8988T (cell line): ENCODE measurements at places on chromosomes 6 and 20.

DNA sequence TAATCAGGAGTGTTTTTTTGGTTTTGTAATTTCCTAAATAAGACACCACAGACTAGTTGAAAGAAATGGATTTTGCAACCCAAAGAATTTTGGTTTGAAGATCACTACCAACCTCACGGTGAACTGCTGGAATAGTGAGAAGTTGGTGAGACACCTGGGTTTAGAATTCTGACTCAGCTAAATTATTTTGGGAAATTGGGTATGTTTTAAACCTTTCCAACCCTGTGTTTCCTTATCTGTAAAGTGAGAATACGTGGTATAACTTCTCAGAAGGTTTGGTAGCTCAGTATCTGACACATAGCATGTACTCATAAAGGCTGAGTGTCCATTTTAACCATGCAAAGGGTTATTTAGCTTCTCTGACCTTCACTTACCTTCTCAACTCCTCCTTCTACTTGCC is 261.9 kb downstream of the FOXA2 start:
- DNase-seq: no peak

- no peak for DNase-seq
Measured at GRCh38 chr20:17634661-17635331, 47.2 kb downstream of the RRBP1 start.

DNA sequence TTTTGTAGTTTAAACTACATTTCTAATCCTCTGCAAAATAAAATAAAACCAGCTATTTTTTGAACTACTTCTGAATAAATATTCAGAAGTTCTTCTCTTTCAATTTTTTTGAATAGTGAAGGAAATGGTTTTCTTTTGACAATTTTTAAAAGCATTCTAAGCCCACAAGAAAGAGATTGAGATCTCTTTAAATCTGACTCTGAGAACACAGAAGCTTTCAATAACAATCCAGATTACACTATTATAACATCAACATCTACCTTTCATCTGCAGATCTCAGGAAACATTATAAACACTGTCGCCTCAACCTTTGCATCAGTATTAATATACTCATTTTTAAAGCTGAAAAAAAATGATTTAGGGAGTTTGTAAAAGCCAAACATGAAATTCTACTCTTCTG is 247.5 kb upstream of the PREP start:
- no peak for DNase-seq

GRCh38 chr20:5844063-5844681 is 94.0 kb downstream of the SHLD1 start:
- no peak for DNase-seq

GRCh38 chr6:34155471-34156300 is 9.8 kb upstream of the GRM4 start:
- DNase-seq: peak; percentile 10

DNA sequence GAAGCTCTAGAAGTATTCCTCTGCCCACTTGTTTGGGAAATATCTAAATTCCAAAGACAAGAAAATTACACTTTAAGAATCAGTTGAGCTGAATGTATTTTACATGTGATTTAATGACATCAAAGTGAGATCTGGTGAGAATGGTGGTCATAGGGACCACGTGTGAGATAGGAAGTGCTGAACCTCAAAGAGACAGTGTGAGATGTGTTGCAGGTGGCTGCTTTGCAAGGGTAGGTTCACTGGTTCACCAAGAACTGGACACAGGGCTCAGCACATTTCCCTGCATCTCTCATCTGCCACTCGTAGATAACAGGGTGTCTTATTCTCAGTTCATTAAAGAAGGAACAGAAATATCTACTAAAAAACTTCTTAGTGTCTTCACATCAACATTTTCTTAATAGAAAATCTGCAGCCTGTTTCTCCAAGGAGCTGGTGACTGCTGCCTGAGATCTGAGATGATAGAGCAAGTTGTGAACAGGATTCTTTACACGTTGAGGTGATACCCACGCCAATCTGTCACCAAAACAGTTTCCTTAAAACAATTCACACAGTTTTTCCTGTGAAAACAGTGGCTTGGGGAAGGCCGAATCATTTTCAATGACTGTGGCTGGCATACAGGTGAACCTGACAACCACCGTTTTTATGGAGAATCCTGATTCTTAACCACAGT is 7.2 kb downstream of the CCR6 start:
- no peak for DNase-seq

GRCh38 chr6:1669996-1670395 is 60.3 kb downstream of the FOXC1 start:
- DNase-seq: no peak

DNA sequence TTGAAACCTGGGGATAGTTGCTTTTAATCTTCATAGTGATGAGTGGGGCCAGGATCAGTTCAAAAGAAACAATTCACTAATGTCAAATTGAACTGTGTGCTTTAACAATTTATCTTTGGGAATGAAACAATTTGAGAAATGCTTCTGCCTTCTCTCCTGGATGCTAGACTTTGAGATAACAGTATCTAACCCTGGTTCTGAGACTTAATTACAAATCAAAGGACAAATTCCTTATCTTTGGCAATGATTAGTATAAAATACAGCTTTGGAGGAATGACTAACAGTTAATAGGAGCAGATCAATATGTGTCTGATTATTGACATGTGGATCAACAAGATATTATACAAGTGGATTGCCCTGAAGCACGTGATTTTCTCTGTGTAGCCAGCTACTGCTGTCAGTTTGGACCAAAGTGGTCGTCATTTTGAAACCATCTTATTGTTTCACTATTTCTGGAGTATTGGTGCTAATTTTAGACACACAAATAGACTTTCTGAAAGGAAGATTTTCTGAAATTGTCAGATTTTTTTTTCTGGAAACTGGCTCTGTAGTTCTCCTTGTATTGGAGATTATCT is 6.2 kb upstream of the FLRT3 start:
- no peak for DNase-seq

- DNase-seq: no peak
Measured at GRCh38 chr6:107627969-107628368, 138.1 kb downstream of the SOBP start.

DNA sequence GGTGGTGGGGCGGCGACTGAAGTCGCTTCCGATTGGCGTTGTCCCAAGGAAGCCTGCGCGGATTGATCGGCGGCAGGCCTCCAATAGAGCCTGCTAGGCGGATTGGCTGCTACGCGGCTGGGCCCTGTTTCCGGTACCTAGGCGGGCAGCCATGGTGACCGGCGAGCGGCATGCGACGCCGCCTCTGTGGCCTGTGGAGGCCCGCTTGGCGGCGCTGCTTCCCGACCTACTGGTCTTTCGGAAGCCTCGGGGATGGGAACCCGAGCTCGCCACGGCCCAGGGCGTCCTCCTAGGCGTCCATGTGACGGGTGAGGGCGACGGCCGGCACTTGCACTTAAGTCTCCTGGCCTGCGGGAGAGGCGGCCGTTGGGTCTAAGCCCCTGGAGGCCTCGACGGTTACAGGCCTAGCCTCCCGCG is 28.1 kb downstream of the NFYA start:
- DNase-seq: no peak

GRCh38 chr6:41201764-41202173 is 820 bp upstream of the TREML2 start:
- no peak for DNase-seq

GRCh38 chr6:37539171-37540028 is 39.7 kb upstream of the CCDC167 start:
- DNase-seq: no peak

GRCh38 chr6:125950293-125950692 is 6.3 kb upstream of the HINT3 start:
- DNase-seq: no peak

DNA sequence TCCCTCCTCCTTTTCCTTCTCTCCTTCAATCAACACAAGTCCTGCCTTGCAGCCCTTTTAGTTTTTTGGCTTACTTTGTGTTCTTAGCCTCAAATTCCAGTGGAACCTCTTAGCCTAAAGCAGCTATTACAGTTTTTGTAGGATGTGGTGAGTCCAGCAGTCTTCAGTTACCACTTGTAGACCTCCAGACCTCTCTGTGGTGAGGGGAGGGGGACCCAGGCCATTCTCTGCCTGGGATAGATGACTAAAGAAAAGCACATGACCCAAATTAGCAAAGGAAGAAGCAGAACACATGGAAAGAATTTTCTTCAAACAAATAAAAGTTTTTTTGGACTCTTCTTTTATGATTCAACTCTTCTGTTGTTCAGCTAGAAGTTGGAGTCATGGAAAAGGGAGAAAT is 246.5 kb downstream of the HAO1 start:
- DNase-seq: no peak

DNA sequence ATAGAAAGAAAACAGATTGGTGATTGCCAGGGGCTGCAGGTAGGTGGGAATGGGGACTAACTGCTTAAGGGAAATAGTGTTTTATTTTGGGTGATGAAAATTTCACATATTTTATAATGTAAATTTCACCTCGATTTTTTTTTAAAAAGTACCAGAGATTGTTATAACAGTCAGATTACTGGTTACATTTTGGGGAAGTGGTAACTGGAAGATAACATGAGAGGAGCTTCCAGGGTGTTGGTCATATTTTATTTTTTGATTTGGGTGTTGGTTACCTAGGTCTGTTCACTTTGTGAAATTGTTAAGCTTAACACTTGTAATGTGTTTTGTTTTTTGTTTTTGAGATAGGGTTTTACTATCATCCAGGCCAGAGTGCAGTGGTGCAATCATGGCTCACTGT is 17.2 kb upstream of the CRIP3 start:
- DNase-seq: no peak

DNA sequence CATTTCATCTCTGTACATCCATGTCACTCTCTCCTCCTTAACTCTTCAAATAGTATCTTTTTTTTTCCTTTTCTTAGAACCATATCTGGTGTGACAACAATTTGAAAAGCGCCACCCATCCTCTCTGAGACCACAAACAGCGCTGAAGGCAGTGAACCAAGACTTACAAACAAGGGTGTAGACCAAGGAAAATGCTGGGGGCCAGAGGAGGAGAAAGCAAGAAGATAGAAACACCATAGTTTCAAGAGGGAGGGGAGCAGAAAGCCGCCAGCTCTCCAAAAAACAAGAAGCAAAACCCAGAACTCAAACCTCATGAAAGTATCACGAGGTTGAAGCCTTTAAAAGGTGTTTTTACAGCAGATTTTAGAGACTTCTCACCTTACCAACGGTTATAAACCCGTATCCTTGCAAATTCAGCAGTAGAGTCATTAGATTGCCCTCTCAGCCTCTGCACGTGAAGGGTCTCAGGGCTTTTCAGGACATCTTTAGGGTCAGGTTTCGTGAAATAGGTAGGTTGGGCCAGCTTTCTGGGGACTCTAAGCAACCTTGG is 13.3 kb upstream of the RIPOR2 start:
- DNase-seq: no peak

DNA sequence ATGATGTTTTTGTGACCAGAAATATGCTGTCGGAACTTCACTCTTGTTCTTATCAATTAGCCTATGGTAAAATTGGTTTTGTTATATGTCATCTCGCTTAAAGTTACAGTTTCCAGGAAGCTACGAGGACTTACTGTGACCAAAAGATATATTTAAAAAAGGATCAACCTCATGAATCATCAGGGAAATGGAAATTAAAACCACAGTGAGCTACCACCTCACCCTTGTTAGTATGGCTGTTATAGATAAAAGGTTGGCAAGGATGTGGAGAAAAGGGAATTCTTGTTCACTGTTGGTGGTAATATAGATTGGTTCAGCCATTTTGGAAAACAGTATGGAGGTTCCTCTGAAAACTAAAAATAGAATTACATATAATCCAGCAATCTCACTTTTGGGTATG is 14.3 kb upstream of the INSM1 start:
- no peak for DNase-seq

DNA sequence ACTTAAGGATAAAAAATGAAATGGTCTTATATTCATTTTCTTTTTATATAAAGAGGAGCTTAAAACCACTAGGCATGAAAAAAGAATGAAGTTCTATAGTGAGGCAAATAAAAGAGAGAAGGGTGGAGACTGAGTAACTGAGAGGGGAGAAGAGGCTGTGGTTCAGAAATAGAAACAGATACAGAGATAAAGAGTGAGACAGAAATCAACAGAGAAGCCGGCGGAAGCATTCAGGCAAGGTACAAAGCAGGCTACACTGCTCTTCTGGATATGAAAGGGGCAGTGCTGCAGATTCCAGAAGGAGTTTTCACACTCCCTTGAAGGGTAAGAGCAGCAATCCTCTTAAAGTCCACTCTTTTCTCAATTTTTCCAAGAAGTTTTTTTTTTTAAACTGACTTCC is 29.9 kb downstream of the NFATC2 start:
- no peak for DNase-seq

DNA sequence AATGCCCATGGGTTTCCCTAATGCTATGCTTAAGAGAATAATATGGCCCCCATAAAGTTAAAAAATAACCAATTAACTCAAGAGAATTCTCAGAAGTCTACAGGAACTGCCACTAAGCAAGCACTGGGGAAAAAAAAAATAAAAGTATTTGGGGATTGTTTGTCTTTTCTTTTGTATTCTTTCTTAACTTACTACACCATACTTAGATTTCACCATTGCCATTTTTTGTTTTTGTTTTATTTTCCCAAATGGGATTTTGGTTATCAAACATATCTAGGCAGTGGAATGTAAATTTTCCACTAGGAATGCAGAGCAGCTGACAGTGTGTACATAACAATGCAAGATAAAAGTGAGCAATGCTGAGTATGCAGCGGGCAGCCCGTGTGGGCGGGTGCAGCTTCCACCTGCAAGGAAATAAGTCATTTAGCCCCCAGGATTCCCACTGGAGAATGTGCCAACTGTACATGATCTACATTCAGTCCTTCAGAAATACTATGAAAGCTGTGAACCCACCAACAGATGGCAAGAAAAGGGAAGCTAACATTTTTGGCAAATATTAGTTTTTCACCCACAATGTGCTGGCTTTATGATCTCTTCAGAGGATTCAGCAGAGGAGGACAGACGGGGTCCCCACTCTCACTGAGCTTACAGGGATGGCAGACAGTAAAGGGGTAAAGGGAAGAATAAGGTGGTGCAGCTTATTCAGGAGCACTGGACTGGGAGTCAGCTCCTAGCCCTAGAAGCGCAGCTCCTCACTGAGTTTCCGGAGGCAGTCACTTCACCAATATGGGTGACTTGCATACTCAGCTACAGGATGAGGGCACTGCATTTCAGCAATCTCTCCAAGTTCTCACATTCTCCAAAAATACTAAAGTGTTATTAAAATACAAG is 44.4 kb downstream of the DCDC2 start:
- no peak for DNase-seq

- no peak for DNase-seq
Measured at GRCh38 chr6:152093711-152094110, 286.2 kb downstream of the ESR1 start.

- DNase-seq: no peak
Measured at GRCh38 chr6:30816791-30817739, 67.3 kb upstream of the DDR1 start.

- DNase-seq: no peak
Measured at GRCh38 chr6:4466261-4466660, 309.9 kb upstream of the CDYL start.

DNA sequence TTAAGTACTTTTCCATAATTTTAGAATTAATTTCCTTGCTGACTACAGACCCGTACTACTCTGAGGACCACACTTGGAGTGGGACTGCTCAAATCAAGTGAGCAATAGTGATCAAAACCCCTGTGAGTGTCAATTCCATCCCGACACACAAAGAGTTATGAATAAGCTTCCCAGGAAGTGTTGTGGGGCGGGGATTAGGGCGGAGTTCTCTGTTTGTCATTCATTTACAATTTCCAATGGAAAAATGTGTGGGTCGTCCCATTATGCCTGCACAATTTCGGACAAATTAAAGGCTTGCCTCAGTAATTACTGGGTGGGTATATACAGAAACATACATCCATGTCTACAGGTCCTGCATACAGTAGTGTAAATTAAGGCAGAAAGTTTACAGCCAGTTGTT is 84.2 kb downstream of the ISM1 start:
- no peak for DNase-seq

- no peak for DNase-seq
Measured at GRCh38 chr6:43773980-43774775, 4.2 kb downstream of the VEGFA start.

GRCh38 chr6:75368151-75368779 is 83.7 kb upstream of the TMEM30A start:
- DNase-seq: no peak
